Effector memory CD4-positive, alpha-beta T cell (primary cell): ENCODE measurements at places on chromosomes 16 and 17.

DNA sequence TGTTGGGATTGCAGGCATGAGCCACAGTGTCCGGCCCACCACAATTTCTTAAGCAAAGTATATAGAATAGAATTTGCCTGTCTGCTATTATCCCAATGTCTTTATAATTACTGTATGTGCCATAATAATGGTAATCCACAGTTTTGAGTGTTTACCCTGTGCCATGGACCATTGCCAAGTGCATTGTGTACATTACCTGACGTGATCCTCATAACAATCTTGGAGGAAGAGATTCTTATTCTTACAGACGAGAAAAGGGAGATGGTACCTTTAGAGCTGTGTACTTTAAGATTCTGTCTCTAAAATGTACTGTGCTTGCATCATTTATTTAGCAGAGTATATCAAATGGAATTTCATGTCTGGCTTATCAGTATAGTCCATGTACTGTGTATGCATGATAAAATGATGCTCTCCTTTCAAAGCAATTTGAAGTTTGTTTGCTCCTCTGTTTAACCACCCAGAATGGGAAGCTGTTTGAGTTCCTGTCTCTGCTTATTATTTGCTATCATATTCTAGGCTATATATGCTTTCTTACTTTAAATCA is 13.8 kb upstream of the CDR2 start:
- DNase-seq = no peak

DNA sequence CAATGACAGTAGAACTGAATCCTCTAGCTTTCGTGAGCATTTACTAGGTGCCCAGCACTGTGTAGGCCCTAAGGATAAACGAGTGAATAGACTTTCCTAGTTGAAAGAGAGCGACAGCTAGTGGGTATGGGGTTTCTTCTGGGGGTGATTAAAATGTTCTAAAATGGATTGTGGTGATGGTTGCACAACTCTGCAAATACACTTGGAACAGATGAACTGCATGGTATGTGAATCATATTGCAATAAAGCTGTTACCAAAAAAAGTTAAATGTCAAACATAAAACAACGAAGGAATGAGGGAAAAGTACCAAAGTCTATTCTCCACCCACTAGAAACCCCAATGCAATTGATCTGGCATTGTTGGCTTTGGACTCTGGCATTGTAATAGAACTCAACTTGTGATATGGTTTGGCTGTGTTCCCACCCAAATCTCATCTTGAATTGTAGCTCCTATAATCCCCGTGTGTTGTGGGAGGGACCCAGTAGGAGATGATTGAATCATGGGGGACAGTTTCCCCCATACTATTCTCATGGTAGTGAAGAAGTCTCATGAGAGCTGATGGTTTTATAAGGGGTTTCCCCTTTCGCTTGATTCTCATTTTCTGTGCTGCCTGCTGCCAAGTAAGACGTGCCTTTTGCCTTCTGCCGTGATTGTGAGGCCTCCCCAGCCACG is 70.5 kb downstream of the MARF1 start:
- no peak for DNase-seq

DNA sequence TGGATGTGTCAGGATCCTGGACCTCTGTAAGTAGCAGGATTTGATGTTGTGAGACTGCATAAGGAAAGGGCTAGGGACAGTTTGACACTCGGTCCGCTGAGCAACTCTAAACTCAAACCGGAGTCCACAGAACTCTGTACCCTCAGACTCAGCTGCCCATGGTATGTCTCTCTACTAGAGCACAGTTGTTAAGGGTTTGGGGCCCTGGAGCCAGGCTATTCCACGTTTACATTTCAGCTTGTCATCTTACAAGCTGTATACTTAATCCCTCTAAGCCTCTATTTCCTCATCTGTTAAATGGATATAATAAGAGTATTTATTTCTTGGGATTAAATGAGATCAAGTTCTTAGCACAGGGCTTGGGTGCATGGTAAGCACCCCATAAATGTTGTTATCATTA is 27.9 kb downstream of the HOXB1 start:
- no peak for DNase-seq

GRCh38 chr16:5604770-5605169 is 507.2 kb upstream of the EEF2KMT start:
- no peak for DNase-seq

DNA sequence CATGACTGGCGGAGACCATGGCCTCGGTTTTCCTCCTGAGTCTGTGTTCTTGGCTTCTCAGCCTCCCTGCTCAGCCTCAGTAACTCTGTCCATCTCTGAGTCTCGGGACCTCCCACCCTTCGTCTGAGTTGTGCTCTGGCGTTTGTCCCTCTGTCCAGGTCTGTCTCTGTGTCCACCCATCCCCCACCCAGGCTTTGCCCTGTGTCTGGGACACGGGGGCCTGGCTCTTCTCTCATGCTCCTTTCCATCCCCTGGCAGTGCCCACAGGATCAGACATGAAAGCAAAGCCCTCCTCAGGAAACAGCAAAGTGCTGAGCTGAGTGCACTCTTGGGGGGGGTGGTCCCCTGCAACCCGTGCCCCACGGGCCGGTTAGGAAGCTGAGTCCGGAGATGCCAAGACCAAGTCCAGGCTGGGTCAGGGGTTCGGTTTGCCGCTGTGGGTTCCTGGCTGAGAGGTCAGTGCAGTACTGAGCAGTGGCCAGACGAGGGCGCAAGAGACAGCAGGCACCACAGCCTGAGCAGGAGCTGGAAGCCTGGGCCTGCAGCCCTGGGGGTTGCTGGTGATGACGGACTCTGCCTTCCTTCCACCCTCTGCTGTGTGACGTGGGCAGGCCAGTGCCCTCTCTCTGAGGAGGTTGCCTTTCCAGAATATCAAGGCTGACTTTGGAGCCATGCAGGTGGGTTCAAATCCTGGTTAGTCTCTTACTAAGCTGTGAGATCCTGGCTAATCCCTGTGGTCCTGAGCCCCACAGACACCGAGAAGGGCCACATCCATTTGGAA is 2.5 kb downstream of the P2RX1 start:
- peak; percentile 60 for DNase-seq
